ENCODE measurements at places on chromosomes 2 and 18. TPM values are rescaled to one million over a fixed set of nuclear protein-coding genes. Genes with fewer than 3 reads are reported as not detected.

Gene GPR35
- total RNA-seq, result 19.2 TPM

Gene CKAP2L
- 40.3 TPM for total RNA-seq

Gene LRATD1
- total RNA-seq, result not detected

Gene SPEG
- total RNA-seq, result 18.1 TPM

Gene HAAO
- not detected for total RNA-seq

Gene FZD7
- total RNA-seq, result 0.44 TPM

Gene IL36G
- total RNA-seq, result not detected

Gene NMUR1
- 0.89 TPM for total RNA-seq

Gene COLEC12
- total RNA-seq, result 0.11 TPM

Gene MEIS1
- total RNA-seq, result not detected

Gene MC2R
- not detected for total RNA-seq

Gene SP9
- total RNA-seq, result not detected

Gene DTYMK
- 67.9 TPM for total RNA-seq

Gene NT5DC4
- total RNA-seq, result not detected

Gene POU3F3
- not detected for total RNA-seq

Gene TOGARAM2
- total RNA-seq, result 5.2 TPM

Gene TRIM54
- not detected for total RNA-seq

DNA sequence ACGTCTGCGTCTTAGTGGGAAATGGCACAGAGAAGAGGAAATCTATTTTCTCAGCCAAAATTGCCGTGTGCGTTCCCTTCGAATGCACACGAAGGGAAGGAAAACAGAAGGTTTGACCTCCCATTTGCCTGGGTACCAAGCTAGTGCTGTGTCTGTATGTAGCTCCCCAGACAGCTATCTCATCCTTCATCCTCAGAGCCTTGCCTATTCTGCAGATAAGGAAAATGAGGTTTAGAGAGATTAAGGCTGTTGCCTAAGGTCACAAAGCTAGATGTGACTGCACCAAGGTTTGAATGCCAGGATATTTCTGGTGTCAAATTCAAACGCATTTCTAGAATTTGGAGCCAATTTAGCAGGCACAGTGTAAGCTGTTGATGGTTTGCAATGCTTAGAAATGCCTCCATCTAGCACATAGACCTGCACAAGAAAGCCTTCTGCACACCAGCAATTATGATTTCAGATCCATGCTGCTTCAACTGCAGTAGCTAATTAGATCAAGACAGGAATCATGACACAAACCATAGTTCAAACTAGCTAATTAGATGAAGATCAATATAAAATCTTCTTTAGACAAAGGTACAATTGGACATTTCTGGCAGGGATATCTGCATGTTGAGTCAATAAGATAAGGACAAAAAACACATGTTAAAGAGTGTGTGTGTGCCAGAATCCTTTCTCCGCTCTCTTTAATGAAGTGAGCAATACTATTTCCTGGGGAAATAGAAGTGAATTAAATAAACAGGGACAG lies 115.1 kb downstream of the CMPK2 start:
- DNase-seq, result no peak

- no peak for DNase-seq
Measured at GRCh38 chr2:232214053-232214452, 164.5 kb upstream of the ALPP start.

DNA sequence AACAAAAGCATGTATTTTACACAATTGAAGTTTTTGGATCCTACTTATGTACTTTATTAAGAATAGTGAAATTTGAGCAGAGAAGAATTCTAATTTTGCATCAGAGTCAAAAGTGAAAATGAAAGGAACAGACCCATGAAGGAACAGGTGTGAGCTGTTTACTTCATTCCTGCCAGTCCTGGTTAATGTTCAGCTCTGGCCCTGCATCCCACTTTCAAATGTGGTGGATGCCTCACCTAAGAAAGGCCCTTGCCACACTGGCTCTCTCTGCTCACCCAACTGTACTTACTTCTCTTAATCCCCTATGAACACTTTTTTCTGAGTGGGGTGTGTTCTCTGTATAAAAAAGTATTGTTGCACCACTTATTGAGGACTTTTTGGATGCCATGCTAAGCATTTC lies 22.2 kb downstream of the FAM110C start:
- DNase-seq, result no peak

DNA sequence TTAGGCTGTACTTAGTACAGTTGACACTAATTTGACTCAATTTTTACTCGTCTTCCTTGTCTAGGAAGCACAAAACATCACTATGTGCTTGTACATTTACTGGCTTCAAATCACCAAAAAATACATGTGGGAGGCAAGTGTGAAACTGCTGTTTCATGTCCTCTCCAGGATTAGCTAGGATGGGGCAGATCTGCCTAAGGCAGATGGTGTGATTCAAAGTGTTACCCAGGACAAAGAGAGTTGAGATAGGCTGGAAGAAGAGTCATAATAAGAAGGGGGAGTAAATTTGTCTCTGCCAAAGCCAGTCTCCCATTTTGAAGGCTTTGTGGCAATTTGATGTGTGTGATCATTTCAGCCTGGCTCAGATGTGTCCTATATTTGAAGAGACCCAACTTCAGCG lies 821.6 kb upstream of the ZEB2 start:
- DNase-seq, result no peak

DNA sequence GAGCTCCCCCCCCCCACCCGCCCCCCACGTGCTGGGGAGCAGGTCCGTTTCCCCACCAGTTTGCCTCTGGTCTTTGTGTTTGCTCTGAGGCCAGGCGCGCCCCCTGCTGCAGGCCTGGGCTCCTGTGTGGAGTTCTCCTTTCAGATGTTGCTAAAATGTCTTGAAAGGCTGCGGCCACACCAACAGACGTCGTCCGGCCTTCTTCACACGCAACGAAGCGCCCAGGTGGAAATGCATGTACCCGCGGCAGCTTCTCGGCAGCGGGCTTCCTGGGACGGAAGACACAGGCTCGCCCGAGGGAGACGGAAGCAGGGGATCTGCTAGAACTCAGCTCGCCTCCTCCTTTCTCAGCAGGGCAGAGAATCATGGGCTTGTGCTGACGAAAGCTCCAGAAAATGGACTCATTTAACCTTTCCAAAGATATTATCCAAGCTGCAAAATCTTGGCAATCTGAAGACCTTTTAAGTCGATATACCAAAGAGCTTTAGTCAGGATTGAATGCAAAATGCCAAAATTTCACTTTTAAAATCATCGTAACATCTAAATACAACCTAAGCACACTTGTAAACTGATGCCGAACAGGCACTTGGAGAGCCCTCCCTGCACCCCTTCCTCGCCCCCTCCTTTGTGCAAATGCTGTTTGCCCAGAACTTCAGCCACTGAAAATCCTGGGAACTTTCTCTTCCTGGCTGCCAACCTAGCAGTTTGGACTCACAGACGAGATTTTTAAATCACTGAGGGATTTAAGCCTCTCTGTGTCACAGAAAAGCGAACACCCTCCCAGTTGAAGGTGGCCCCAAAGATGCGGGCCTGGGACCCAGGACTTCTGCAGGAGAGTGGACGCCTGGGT lies 125.5 kb upstream of the ZNF516 start:
- peak; percentile 68 for DNase-seq

- no peak for DNase-seq
Measured at GRCh38 chr2:144351687-144352086, 168.2 kb downstream of the ZEB2 start.

- DNase-seq, result no peak
Measured at GRCh38 chr18:57951999-57952774, 91.8 kb upstream of the NEDD4L start.

DNA sequence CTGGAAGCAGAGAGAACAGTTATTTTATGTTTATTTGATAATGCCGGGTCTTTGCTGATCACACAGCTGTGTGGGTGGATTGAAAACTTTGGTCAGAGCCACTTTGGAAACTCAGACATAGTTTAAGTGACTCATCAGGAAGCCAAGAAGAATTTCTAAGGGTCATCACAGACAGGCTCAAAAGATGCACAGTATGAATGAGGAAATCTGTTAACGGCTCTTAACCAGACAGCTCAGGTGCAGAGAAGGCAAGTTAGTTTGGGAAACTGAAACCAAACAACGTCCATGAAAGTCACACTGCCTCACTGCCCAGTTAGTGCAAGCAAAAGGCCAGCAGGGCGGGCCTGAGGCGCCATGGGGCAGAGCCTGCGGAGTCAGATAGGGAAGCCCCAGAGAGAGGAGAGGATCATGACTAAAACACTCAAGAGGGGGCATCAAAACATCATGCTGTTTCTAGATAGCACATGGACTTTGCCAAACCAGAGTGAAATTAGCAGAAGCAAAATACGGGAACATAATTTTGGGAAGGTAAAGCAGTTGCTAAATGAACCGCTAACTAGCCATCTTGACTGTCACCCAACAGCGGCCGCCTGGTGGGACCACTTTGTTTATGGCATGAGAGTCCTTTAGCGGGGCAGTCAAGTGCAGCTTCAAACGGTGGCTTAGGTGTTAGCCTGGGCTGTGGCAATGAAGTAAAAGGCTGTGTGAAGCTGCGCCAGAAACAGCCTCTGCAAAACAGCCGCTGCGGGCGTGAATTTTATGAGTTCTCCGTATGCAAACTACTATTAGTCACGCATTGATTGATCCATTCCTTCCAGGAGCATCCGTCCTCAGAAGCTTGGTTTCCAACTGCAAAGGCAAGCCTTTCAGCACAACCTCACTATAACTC lies 101.2 kb downstream of the KCTD18 start:
- DNase-seq, result no peak

DNA sequence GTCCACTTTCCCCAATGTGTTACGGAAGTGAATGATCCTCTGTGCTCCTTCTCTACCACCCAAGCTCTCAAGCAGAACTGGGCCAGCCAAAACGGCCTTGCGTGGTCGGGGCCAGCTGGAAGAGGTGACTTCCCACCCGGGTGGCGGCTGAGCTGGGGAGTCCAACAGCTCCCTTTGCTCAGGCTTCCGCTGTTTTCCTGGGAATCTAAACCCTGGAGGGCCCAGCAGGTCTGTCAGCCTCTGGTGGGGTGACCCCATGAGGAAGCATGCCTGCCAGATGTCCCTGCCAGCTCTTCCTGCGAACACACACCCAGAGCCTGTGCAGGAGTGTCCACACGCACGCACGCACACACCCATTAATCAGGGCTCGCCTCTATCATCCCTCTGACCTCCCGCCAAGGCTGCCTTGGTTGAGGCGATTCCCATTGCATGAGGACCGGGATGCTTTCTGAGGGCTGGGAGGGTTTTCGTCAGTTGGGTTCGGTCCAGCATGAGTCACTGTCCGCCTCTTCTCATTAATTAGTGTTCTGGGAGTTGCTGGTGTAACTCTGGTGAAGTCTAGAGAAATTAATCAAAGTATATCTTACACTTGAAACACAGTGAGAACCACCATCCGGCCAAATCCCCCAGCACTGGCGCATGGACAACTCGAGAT lies 90.6 kb downstream of the TWIST2 start:
- DNase-seq, result no peak

- no peak for DNase-seq
Measured at GRCh38 chr2:210756855-210757254, 200.5 kb downstream of the CPS1 start.

GRCh38 chr2:203662951-203663350 lies 43.5 kb upstream of the CD28 start:
- no peak for DNase-seq

GRCh38 chr2:51706220-51706619 lies 674.3 kb upstream of the NRXN1 start:
- DNase-seq, result no peak

- DNase-seq, result no peak
Measured at GRCh38 chr2:6826081-6826913, 39.4 kb downstream of the CMPK2 start.

GRCh38 chr18:36595046-36595817 lies 233.6 kb downstream of the TPGS2 start:
- DNase-seq, result no peak

GRCh38 chr18:9926223-9926894 lies 12.5 kb downstream of the VAPA start:
- no peak for DNase-seq

- DNase-seq, result no peak
Measured at GRCh38 chr2:44120428-44120827, 48.2 kb upstream of the PPM1B start.

DNA sequence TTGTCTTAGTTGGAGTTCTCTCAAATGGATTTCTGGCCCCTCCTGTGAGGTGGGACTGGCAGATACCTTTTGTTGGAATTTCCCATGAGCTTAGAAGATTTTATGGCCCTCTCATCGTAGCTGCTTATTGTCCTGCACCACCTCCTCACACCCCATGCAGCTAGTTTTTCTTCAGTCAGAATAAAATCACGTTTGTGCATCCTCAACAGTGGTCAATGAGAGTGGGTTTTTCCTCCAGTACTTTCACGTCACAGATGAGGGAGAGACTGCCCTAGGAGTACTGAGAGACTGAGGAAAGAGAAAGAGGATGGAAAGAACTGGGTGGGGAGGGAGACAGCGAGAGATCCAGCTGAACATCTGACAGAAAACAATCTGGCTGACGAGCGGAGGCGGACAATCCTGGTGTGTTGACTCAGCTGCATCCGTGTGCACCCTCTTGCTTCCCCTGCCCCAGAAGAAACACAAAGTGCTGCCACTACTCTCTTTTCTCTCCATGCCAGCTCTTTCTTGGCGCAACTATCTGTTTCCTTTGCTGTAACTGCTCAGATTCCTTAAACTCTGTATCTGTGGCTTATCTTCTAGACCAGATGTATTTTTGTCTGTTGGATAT lies 7.4 kb downstream of the RAPGEF4 start:
- DNase-seq, result no peak

DNA sequence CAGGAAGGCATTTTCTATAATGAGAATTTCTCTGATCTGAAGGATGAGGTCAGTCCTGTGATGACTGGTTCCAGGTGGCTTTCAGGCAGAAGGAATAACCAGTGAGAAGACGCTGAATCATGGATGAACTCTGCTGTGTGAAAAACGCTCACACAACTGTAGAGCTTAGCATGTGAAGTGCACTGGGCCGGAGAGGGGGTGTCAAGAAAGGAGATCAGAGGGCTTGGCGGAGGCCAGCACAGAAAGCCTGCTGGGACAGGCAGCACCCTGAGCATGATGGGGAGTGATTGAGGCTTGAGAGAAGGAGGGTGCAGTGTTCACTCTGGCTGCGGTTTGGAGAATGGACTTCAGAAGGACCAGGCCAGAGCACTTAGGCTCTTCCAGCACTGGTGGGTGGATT lies 236.5 kb downstream of the TPGS2 start:
- DNase-seq, result no peak

DNA sequence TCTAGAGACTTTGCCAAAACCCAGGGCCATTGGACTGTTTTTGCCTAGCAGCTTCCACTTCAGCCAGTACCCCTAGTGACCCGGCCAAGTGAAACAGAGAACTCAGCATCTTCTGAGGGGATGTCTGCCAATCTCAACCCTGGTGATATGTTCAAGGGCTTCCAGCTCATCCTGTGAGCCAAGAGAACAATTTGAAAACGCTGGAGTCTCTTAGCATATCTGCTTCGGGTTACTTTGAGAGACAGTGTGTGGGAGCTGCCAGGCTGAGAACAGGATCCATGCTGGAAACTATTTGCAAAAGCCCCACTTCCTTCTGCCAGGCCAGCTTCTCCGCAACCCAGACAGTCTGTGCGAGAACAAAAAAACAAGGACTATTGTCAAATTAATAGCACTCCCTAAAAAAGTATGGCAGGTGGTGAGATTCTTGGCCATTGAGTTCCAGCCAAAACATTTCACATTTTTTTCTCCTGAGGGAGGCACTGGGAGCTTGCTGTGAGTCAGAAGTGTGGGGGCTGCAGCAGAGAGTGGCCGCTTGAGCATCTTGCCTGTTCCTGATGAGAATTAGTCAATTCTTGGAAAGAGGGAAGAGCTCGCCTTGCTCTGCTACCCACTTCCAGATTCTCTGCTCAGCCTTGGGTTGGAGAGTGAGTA lies 395.6 kb upstream of the TRIB2 start:
- no peak for DNase-seq

GRCh38 chr2:22134421-22134820 lies 1010.7 kb downstream of the TDRD15 start:
- no peak for DNase-seq

GRCh38 chr18:34639687-34640086 lies 70.4 kb upstream of the DTNA start:
- DNase-seq, result no peak

- DNase-seq, result no peak
Measured at GRCh38 chr18:32351032-32351431, 119.7 kb downstream of the GAREM1 start.

All from activated naive CD8-positive, alpha-beta T cell treated with anti-CD3 and anti-CD28 coated beads, Interleukin-2, amount 10 ng/mL, durations not matched to agents 7 days and 5 days (primary cell).